ENCODE measurements at places on chromosomes 1 and 21.

DNA sequence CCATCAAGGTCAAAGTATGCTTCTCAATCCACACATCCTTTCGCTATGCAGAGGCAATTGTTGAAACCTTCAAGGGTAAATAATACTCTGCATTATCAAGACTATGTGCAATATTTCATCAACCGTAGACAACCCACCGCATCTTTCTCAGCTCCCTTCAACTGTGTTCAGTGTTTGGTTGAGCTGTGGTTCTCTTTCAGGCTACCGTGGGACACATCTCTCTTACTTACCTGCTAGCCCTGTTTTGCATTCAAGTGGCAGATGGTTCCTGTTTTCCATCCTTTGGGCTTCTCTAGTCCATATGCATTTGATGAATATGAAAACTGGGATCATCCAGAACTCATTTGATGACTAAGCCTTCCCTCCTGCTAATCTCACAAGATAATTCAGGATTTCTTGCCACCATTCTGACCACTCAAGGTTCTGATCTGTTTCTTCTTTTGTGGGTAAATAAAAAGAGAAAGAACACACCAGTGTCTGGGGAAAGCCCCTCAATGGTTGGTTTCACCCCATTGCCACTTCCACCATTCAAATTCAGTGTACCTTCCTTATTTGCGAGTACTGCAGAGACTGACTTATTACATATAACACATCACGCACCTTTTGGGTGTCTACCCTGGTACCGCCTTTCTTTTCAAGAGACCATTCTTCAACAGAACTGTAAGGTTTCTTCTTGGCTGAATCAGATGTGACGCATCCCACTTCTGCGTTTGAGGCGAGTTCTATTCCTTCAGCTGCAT, 61.7 kb downstream of the BACE2 start:
- DNase-seq: no peak

GRCh38 chr1:186139701-186140100, 235.4 kb downstream of the TPR start:
- DNase-seq: no peak

GRCh38 chr1:228457017-228457395, 30.2 kb upstream of the RNF187 start:
- no peak for DNase-seq

GRCh38 chr1:243431591-243431990, 175.8 kb downstream of the SDCCAG8 start:
- no peak for DNase-seq

DNA sequence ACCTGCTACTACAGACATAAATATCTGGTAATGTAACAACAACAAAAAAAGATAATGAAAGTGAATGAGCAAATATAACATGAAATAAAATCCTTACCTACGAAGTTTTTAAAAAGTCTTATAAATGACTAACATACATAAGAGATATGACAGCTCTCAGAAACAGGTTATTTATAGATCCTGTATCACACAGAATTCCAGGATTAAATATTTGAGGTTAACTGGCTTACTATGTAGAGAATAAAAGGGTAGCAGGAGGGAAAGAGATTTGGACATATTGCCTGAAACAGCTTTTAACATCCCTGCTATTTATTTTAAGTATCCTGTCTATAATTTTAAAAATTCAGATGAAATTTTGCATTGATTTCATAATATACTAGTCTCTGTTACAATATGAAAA, 16.3 kb downstream of the MYSM1 start:
- DNase-seq: no peak

DNA sequence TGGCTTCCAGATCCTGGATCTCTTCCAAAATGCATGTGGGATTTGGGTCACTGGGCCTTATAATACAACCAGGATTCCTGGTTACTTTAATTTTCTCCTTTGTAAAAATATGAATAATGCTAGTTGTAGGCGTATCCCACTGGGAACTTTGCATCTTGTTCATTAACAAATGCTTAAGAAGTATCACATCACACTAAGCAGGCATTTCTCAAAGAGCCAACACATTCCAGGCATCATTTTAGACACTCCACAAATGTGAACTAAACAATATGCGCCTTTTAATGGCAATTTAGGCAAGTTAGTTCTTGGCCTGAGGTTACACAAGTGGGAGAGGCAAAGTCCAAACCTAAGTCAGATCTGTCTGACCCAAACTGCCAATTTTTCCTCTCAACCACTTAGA, 15.9 kb downstream of the BRINP2 start:
- no peak for DNase-seq
